ENCODE measurements at places on chromosomes 6 and 20.

GRCh38 chr20:51687108-51687507, 81.1 kb downstream of the ATP9A start:
- DNase-seq = no peak

DNA sequence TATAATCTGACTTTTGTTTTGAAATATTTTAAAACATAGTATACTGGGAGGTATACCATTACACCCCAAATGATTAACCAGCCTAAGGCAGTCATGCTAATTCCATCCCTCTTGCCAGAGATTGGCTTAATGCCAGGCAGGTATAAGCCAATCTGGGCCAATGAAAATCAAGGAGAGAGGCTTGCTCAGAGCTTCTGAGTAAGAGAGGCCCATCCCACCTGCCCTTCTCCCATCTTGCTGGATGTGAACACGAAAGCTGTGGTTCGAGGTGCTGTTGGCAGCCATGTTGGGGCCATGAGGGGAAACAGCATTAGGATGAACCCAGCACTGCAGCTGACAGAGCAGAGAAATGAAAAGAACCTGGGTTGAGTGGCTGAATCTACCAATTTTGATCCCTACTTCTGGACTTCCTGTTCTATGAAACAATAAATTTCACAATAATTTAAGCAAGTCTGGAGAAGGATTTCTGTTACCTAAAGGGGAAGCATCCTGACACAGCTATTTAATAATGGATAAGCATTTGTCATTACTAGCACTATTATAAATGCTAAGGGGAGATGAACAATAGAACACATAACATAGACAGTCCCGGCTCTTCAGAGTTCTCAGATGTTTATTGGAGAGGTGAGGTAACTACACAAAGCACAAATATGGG, 152.3 kb downstream of the CDC5L start:
- DNase-seq = no peak

DNA sequence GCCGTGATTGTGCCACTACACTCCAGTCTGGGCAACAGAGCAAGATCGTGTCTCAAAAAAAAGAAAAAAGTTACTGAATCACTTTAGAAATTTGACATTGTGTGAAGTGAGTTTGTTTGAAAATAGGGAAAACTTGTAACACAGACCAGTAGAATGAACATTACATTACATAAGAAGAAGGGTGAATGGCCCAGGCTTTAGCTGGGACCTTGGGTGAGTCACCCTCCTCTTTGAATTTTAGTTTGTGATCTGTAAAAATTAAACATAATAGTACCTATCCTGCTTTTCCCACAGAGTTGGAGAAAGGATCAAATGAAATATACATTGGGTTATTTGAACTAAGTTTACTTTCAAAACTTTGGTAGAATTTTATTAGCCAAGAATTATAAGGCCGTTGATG, 56.3 kb downstream of the KCNS1 start:
- DNase-seq = no peak

DNA sequence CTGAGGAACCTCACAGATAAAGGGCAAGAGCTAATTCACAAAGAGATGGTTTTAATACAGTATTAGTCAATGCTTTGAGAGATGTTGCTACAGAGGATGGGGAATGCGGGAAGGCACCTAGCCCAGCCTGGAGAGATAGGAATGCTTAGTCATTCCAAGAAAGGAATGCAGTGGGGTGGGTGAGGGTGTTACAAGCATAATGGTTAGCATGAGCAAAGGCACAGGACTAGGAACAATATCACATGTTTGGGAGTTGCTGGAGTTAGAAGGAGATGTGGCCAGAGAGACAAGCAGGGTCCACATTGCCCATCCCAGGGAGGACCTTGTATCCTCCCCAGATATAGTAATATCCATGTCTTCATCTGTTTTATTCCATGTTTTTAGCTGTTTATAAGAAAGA, 107.0 kb upstream of the OGFRL1 start:
- DNase-seq = no peak

DNA sequence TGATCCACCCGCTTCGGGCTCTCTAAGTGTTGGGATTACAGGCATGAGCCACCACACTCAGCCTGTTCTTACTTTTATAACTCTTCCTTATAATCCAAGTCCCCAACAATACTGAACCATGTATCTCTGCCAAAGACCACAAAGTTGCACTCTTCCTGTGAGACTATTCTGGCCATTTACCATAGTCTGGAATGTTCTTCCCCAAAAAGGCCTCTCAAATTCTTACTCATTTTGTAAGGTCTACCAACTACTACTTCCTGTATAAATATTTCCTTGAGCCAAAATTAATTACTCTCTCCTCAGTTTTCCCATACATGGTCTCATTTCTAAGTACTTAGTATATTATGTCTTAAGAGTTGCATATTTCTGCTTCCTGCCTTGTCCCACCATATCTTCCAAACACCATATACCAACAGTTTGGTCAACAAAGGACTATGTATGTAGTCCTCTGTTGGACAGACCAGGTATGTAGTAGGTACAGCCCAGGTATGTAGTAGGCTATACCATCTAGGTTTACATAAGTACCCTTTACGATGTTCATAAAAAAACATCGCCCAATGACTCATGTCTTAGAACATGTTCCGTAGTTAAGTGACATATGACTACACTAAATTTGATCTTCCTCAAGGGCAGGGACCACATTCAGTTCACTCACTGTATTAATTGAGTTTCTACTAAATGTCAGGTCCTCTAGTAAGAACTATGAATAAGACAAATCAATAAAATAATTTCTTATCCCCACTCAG, 22.0 kb downstream of the RANBP9 start:
- DNase-seq = no peak

- DNase-seq = no peak
Observed at GRCh38 chr20:19079536-19080299, 132.7 kb upstream of the SLC24A3 start.

GRCh38 chr6:119476554-119476953, 127.0 kb upstream of the MAN1A1 start:
- no peak for DNase-seq

DNA sequence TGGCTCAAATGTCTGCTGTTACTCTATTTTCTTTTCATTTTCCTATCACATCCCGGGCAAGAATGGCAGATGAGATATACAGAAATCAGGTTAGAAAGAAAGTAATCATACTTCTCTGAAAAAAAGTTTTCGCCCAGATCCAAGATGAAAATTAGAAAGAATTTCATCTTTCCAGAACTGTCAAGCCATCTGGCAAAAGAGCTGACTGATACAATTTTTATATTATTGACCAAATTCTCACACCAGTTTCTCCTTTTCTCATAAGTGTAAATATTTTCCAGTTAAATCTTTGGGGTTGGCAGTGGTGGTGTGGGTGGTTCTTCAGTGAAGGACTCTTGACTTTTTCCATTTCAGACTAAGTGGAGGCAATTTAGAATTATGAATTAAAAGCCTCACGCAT, 371.9 kb downstream of the CD83 start:
- no peak for DNase-seq

DNA sequence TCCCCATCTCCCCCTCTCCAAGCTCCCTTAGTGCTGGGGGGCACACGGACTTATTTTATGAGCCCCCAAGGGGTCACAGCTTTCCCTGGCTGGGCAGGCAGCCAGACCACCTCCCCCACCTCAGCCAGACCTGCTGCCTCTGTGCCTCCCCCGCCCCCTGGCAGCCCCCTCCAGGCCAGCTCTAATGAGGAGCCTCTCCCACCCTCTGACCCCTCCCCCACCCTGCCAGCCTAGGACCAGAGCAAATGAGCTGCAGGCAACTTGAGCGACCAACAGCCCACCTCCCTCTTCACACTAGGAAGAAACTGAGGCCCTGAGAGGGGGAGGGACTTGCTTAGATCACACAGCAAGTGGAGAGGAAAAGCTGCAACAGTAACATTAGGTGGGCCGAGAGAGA, 1.9 kb downstream of the GDF5 start:
- no peak for DNase-seq

DNA sequence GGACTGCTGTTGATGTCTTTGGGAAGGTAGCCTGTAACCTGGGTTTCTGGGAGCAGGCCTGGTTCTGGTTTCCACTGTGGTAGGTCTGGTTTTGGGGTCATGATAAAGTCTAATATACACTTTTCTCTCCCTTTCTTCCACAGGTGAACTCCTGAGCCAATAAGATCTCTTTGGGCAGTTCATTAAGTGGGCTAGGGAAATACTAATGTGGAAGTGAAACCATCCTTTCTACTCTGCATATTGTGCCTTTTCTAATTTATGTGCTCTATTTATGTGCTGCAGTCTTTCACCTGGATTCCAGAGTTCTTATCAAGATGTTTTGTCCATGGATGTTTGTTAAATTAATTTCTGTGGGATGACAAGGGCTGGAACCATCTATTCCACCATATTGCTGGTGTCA, 165.7 kb upstream of the PTPRK start:
- no peak for DNase-seq

- DNase-seq = no peak
Observed at GRCh38 chr6:87944541-87944954, 103.1 kb upstream of the SPACA1 start.

DNA sequence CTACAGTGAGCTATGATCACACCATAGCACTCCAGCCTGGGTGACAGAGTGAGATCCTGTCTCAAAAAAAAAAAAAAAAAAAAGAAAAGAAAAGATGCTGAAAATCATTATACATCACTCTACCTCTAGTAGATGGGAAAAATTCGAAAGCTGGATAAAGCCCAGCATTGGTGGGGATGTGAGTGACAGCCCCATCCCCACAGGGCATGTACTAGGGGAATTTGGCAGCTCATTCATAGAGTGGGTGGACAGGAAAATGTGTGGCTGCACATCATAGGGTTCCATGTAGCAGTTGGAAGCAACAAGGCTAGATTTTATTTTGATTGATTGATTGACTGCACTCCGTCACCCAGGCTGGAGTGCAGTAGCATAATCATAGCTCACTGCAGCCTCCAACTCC, 42.0 kb downstream of the MRPL14 start:
- DNase-seq = no peak

DNA sequence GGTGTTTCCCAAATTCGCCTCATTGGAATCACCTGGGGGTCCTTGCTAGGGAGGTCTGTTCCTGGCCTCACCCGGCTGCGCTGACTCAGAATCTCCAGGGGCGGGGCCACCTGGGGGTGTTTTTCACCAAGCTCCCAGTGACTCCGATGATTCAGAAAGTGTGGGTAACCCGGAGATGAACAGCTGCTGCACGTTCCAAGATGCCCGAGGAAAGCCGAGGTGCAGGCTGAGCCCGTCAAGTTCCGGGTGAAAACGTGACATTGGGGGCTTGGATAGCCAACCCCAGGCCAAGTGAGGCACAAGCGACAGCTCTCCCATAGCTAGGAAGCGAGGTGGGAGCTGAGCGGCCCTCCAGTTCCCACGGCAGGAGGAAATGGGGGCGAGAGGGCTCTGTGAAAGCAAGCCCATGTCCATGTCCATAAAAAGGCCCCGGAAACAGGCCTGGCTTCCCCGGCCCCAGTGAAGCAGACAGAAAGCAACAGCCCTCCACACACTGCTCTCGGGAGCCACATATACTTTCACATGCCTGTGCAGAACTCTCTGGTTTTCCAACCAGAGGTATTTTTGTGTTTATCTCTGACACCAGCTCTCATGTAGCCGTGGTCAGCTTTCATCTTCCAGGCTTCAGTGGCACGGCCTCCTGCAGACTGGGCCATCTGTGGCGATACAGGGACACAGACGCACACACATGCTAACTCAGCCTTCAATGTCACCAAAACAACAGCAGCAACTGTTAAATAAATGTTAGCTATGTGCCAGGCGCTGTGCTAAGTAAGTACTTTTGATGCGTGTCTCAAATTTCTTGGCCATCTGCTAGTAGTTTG, 90.7 kb upstream of the CCDC28A start:
- no peak for DNase-seq

GRCh38 chr6:33757906-33758305, 11.2 kb upstream of the IP6K3 start:
- DNase-seq = no peak

- DNase-seq = peak; percentile 46
Observed at GRCh38 chr20:5835321-5835821, 85.2 kb downstream of the SHLD1 start.

DNA sequence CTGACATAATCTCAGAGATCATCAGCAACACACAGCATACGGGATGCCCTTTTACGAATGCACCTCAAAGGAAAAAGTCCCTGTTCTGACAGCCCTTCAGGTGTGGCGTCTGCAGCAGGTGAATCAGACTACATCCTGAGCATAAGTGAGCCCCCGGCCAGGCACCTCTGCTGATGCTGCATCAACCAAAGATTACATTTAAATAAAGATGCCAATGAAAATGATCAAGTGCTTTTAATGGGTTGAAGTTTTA, 58.7 kb downstream of the INSM1 start:
- DNase-seq = no peak

GRCh38 chr6:125549202-125549884, 200.1 kb upstream of the HEY2 start:
- no peak for DNase-seq

GRCh38 chr6:160428069-160428430, 79.9 kb downstream of the SLC22A3 start:
- DNase-seq = no peak

DNA sequence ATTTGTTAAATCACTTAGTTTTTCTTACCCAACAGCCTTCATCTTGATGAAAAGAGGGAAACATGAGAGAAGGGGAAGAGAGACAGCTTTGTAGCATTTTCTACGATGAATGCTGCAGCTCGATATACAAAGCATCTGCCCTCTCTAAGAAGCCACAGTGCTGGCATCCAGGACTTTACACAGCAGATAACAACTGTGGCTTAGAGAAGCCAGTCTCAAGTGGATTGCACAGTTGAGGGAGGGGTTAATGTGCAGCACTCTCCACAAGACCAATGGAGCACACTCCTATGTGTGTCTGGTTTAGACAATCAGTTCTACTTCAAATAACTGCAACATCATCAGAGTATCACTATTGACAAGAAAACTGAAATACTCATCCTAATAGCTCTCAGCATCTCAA, 5.8 kb downstream of the C6orf120 start:
- no peak for DNase-seq

GRCh38 chr6:292506-293192, 362 bp downstream of the DUSP22 start:
- DNase-seq = no peak

DNA sequence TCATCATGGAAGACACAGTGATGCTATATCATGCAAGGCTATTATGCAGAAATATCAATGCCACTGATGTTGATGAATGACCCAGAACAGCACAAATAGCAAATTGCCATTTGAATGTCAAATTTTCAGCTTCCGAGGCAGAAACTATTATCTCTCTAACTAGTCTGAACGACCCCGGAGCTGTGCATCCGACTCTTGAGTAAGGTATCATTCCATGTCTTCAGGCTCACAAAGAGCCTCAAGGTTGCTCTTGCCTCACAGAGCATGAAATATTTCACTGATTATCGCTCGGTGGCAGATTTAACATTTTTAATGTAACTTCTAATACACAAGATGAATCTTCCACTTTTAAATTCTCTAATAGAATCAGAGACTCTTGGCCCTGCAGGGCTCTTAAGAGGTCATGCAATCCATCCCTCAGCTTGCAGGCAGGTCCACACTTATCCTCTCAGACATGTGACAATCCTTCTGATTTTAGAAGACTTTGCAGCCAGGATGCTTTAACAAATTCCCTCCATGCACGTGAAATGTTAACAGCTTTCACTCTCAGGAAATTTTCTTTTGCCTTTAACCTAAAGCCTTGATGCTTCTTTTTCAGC, 221.0 kb downstream of the FRK start:
- no peak for DNase-seq

Data from COR-L47 (cell line).